Islet precursor cell (in vitro differentiated cells): ENCODE measurements at places on chromosomes 2 and 18.

- DNase-seq: peak; percentile 72
Measured at GRCh38 chr18:50194631-50195532, at the start of gene MYO5B. Gene MYO5B (minus strand): TSS chr18:50195147. CDS start chr18:50194793, 354 bp downstream.

DNA sequence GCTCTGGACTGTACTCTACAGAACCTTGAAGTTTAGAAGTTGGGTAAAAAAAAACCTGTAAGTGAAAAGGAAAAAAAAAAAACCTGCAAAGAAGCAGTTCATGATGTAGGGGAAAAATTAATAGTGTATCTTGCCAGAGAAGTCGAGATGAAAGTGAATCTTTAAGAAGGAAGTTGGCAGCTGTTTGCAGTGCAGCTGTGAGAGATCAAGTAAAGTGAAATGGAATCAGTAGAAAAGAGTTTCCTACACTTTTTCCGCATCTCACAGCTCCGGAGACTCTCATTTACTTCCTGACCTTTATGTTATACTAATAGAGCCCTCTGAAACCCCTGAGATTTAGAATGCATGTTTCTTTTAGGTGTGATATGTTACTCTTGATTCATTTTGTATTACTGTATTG lies 19.2 kb downstream of the RNMT start:
- no peak for DNase-seq

DNA sequence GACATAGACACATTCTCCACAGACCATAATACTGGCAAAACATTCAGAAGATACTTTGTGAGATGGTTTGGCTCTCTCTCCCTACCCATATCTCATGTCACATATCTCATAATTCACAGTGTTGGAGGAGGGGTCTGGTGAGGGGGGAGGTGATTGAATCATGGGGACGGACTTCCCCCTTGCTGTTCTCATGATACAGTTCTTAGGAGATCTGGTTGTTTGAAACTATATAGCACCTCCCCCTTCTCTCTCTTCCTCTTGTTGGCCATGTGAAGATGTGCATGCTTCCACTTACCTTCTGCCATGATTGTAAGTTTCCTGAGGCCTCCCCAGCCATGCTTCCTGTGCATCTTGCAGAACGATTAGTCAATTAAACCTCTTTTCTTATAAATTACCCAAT lies 61.1 kb downstream of the HK2 start:
- no peak for DNase-seq

DNA sequence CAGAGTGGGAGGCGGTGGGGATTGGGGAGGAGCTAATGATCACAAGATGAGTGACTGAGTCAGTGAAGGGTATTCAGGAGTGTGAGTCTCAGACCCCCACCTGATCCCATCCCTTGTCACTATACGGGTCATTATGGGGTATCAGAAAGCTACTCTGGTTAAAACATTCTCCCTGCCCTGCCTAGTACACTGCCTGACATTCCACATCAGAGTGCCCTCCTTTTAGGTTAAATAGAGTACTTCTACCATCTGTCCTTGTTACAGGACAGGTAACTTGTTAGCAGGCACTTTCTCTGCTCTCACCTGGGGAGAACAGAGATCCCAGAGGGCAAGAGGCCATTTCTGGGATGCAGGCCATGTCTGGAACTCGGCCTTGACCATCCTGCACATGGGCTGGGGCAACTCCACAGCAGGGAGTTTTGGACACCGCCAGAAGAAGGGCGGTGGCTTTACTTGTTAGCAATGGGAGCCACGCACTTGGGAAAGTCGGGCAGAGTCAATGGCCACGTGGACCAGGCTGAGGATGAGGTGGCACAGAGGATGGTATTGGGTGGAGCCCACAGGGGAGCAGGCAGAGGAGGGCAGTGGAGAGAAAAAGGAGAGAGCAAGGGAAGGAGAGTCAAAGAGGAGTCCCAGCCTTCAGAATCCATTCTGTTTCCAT lies 98.5 kb downstream of the CELF4 start:
- no peak for DNase-seq

- no peak for DNase-seq
Measured at GRCh38 chr2:215003001-215003400, 135.4 kb downstream of the ABCA12 start.
